ENCODE measurements at places on chromosomes 16 and 17.

DNA sequence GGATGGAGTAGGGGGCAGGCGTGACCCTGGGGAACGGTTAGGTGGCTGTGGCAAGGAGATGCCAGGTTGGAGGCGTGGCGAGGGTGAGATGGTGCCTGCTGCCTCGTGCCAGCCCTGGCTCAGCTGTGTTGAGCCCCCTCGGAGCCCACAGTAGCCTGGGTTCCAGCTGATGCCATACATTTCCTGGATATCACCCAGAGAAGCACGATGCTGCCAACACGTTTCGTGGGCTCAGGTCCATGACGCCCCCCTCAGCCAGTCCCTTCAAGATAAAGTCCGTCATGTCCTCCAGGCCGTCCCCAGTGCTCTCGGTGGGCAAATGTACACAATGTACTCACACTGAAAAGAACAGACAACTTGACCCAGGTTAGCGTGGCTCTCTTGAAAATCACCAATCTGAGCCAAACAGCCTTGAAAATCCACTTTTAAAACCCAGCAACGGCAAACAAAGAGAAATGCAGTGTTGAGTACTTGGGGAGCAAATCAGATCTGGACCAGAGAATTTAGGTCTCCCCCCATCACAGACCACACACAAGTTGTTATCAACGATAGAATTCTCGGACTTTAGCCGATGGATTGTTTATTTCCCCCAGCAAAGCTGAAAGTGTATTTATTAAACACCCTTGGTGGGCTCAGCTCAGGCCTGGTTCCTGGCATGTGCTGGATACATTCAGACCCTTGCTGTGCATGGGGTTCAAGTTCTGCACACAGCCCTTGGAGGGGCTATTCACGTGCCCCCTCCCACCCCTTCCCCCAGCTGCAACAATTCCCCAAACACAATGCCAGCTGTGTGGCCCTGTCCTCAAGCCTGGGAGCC is 102.8 kb upstream of the PLCG2 start:
- no peak for DNase-seq

DNA sequence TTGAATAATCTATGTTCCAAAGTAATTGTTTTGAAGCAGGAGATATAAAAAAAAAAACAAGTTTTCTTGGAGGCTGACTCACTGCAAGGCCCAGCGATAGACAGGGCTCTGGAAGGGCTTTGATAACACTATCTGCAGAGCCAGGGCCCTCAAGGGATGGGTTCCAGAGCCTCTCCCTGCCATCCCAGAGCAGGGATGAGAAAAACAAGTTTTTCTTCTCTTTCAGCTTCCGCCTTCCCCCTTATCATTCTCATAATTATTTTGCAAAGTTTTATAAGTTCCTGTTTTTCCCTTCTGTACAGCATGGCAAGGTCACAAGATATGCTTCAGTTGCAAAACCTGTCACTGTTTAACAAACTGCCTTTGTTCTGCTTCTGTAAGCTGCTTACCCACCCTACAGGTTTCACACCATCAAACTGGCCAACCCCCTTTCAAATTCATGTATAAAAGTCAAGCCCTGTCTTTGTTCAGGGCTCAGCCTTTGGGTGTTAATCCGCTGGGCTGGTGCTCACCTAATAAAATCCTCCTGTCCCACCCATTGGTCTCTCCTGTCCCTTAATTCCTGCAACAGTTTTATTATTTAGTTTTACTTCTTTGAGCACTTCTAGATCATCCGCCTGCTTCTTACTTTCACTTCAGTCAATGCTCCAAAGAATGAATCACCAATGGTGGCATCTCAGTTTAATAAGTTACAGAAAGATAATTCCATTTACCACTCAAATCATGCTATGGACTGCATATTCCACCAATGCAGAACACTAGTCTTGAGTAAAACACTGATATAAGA is 5.6 kb upstream of the THUMPD1 start:
- DNase-seq = no peak

GRCh38 chr16:4190086-4190485 is 51.8 kb downstream of the SRL start:
- DNase-seq = no peak

DNA sequence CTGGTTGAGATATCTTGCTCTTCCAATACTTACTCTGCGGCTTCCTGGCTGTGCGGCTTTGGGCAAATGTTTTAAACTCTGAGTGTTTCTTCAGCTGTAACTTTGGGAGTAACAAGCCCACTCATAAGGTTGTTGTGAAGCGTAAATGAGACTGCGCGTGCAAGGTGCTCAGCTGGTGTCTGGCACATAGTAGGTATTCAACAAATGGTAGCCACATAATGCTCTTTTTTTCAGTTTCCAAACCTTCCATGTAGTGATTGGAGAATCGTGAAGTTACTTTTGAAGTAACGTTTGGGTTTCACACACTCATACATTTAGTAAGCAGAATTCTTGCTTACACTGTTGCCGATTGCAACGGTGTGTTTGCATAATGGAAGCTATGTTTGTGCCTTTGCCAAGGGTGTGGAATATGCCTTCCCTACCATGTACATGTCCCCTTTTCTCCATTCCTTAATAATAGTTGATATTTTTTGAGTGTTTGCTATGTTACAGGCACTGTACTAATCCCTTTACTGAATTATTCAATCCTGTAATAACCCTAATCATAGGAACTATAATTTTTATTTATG is 829 bp downstream of the DHRS7B start:
- no peak for DNase-seq

DNA sequence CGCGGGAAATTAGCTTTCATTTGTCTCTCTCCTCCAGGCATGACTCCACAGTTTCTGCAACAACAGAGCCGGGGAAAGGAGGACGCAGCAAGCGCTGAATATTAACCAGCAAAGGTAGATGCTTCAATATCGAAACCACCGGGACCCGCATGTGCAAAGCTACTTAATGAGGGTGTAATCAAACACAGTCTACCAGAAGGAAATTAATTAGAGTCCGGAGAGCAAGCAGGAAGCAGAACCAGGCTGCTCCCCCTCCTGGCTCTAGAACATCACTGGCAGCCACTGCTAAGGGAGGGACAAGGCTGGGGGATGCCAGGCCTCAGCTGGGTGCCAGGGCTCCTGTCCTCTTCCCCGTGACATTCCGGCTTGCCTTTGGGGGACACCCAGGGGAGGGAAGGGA is 21.7 kb downstream of the LRRC75A start:
- DNase-seq = no peak

- DNase-seq = peak; percentile 82
Measured at GRCh38 chr17:1147664-1148063, 32.1 kb downstream of the ABR start.

DNA sequence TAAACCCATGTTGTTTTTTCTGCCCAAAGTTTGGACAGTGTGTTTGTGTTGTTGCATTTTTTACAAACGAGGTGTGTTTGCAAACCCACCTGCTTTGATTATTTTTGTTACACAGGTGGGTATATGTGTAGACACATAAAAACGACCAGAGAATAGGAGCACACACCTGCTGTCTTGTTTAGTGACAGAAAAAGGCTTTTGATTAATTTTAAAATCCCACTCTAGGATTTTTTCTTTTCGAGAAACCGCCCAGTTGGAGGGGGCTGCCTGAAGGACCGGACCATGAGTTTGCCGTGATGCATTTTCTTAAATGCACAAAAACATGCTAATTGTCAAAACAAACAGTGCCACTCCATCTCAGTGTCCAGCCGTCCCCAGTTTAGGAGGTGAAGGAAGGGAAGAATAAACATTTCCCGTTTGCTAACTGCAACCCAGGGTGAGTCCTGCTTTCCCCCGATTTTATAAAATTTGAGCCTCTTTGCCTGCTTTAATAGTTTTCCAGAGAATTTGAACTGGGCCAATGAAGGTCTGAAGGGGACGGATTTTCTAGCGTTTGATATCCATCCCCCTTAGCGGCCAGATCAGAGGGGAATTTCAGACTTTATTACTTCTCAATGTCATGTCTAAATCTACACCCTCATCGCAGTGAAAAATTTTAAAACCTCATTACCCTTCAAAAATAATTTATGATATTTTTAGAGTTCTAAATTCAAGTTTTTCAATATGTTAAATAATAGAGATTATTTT is 3.2 kb downstream of the FOXC2 start:
- no peak for DNase-seq

DNA sequence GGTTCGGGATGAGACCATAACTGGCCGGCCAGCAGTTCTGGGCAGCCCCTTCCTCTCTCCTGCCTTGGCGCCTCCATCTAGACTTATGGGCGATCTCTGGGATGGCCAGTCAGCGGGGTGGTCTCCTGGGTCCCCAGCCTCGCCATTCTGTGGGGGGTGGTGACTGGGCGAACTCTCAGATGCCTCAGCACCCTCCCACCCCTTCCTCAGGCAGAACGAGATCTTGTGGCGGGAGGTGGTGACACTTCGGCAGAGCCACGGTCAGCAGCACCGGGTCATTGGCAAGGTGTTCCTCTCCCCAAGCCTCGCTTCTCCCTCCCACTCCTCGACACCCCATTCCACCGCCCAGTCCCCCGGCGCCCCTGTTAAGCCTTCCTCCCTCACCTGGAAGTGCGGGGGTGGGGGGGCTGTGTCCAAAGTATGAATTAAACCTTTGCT is 1.6 kb downstream of the HSF4 start:
- DNase-seq = no peak

GRCh38 chr17:38341035-38341721 is 2.6 kb downstream of the GPR179 start:
- DNase-seq = peak; percentile 35

DNA sequence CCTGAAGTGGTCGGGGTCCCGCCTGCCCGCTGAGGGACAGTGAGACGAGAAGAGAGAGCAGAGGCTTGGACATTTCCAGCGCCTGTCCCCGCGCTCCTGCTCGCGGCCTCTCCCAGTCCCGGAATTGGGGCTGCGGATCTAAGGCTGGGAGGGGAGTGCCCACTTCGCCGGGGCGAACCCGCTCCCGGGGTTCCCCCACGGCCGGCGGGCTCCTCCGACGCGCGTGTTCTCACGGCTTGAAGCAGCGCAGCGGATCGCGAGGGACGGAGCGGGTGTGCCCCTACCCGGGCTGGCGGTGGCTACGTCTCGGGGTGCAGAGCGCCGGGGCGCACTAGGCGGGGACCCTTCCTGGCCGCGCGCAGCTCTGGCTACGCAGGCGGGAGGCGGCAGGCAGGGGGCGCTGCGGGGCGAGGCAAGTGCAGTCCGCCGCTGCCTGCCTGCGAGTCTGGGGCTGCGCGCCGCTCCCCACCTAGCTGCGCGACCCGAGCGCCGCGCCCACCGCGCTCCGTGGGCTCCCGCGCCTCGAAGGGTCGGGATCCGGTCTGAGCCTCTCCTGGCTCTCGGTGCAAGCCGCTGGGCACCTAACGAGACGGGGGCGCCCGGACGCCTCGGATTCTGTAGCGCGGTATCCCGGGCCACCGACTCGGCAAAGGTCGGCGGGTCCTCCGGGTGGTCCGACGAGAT is 1.2 kb downstream of the NGFR start:
- peak; percentile 86 for DNase-seq

- no peak for DNase-seq
Measured at GRCh38 chr17:30939051-30939689, 17.4 kb downstream of the ADAP2 start.

- no peak for DNase-seq
Measured at GRCh38 chr17:67911059-67911782, 85.0 kb downstream of the C17orf58 start.

DNA sequence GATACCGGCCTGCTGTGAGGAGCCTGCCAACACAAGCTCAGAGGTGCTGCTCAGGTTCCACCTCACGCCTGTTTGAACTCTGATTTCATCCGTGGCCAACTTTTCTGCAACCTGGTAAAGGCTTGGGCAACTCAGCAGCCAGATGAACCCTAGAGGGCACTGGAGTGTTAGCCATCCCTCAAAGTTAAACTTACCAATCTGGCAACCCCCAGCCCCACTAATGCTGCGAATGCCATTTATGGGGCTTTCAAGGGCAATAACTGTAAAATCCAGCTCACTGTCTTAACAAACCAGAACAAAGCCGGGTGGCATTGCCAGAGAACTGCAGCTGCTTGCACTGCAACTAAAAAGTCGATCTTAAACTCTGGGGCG is 105.5 kb downstream of the AXIN2 start:
- peak; percentile 11 for DNase-seq

GRCh38 chr17:75036643-75037268 is 10.0 kb downstream of the ATP5PD start:
- peak; percentile 83 for DNase-seq

DNA sequence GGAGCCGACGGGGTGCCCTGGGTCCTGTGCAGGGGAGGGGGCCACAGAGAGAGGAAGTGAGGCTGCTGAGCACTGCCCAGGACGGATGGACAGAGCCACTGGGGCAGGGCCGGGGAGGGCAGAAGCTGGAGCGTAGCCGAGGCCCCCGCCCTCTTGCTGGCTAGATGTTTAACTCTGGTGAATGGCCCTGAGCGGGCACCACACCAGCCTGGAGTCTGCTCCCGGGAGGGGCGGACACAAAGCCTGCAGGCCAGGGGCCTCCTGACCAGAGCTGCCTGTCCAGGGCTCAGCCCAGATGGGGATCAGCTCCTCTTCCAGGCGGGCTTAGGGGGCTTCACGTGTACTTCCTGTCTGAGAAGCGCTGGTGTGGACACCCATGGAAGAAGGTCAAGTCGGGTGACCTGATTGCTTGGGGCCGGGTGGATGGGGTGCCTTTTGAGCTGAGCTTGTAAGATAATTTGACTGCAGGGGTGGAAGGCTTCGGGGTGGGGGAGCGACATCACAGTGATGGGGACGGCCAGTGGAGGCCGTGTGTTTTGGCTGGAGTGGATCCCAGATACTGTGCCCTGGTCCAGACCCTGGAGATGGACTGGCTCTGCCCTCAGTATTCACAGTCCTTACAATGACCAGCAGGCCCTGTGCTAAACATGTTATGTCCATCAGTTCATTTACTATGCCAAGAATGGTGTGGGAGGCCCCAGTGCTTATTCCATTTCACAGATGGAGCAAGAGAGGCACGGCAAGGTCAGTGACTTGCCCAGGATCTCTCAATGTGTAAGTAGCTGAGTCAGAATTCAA is 33.7 kb upstream of the CIBAR2 start:
- no peak for DNase-seq

- DNase-seq = no peak
Measured at GRCh38 chr16:24002619-24003018, 166.8 kb downstream of the PRKCB start.

GRCh38 chr16:75572864-75573542 is 6.8 kb downstream of the GABARAPL2 start:
- DNase-seq = no peak

DNA sequence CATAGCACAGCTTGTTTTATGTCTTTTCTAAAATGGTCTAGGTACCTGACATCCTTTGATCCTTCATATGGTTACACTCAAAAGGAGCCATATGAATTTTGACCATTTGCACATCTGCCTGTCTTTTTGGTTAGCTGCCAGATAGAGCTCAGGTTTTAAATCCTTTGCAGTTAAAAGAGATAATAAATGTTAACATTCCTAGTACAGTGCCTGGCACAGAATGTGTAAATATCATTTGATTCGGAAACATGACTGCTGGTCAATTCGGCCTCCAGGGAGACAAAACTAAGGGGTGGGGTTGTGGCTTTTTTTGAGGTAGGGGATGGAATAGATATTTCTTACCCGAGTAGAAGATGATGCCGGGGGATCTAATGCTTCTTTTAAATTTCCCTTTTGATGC is 64.2 kb downstream of the FTO start:
- DNase-seq = peak; percentile 28

Data from A673 (cell line).